ENCODE measurements at places on chromosomes 5 and 9. TPM values are rescaled to one million over a fixed set of nuclear protein-coding genes. Genes with fewer than 3 reads are reported as not detected.
A peak's percentile ranks its signal among the peaks of the same experiment; 100 is the strongest.

DNA sequence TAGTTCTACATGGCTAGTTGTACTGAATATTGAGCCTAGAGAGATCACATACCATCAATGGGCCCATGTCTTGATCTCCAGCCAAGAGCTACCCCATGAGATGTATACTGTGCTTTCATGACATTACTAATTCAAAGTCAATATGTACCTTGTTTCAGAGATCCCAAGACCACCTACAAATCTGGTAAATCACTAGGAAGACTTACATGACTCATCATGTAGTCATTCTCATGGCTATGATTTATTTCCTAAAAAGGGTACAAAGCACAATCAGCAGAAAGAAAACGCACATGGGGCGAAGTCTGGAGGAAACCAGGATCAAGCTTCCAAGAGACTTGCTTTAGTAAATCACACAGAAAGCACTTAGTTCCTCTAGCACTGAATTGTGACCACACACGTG lies 103.0 kb downstream of the PCSK5 start:
- no peak for DNase-seq

GRCh38 chr9:104988539-104988938 lies 60.6 kb upstream of the ABCA1 start:
- no peak for DNase-seq

DNA sequence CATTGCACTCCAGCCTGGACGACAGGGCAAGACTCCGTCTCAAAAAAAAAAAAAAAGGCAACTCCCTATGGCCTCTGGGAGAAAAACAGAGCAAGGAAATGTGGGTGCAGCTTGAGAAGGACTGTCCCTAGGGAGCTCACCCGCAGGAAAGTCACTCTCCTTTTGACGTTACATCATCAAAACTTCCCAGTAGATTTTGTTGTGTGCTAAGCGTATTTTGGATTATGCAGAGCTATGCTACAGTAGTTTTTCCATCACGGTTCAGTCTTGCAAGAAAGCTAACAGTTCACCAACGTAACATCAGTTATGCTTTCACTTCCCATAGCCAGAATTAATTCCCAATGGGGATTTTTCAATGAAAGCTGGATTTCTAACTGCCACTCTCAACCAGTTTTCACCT lies 138.8 kb downstream of the HSD17B3 start:
- no peak for DNase-seq

- DNase-seq, result no peak
These were observed 19.4 kb downstream of the CHD1 start for GRCh38 chr5:98909363-98909762.

- no peak for DNase-seq
These were observed 146.3 kb downstream of the ERCC6L2 start for GRCh38 chr9:96021551-96022444.

- no peak for DNase-seq
These were observed 25.4 kb downstream of the ADAMTS16 start for GRCh38 chr5:5165541-5166002.

- DNase-seq, result no peak
These were observed 48.9 kb upstream of the SLC2A8 start for GRCh38 chr9:127347831-127348776.

DNA sequence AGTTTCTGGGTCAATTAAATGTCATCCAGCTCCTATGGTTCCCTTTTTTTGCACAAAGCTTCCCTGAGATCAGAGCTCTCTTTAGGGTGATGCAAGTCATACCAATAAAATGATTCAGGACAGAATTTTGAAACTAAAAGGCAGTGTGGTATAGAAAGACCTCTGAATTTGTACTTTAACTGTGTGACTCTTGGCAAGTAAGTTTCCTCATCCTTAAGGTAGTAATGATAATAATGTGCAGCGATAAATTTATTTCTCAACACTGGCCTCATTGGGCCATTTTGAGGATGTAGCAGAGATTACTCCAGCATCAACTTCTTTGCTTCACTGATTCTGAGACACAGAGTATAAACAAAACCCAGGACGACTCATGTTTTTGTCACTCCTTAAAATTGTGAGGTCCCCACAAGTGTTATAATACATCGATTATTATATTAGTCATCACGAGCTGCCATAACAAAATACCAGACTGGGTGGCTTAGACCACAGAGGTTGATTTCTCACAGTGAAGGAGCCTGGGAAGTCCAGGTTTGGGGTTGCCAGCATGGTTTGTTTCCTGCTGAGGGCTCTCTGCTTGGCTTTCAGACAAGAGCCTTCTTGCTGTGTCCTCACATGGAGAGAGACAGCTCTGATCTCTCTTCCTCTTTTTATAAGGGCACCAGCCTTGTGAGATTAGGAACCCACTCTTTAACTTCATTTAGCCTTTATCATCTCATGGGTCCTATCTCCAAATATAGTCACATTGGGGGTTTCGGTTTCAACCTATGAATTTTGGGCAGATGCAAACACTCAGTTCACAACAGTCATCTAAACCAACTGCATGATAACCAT lies 293.0 kb downstream of the ZNF608 start:
- DNase-seq, result no peak

GRCh38 chr9:6757132-6757455 lies 679 bp upstream of the KDM4C start:
- DNase-seq, result peak; percentile 87

GRCh38 chr9:136606687-136607333 lies 55.9 kb upstream of the EGFL7 start:
- DNase-seq, result no peak

GRCh38 chr5:62306896-62307689 lies 1.1 kb downstream of the KIF2A start:
- DNase-seq, result peak; percentile 49

The FRMPD1 gene
- 0.25 TPM for polyA plus RNA-seq

The UCK1 gene
- polyA plus RNA-seq, result 19.6 TPM

The ARHGEF28 gene
- 1.6 TPM for polyA plus RNA-seq

The PTGES gene
- polyA plus RNA-seq, result 0.07 TPM

The CER1 gene
- polyA plus RNA-seq, result not detected

The STK32A gene
- 0.09 TPM for polyA plus RNA-seq

The TPM2 gene
- 4.2 TPM for polyA plus RNA-seq

The IFNA2 gene
- not detected for polyA plus RNA-seq

The OR1Q1 gene
- polyA plus RNA-seq, result not detected

The FBP1 gene
- polyA plus RNA-seq, result 574 TPM

All from liver (tissue), 10 donors.